Transverse colon (tissue), 4 donors: ENCODE measurements at places on chromosomes 5 and 9. TPM values are rescaled to one million over a fixed set of nuclear protein-coding genes. Genes with fewer than 3 reads are reported as not detected.

Gene ZBTB43
- 5.0 TPM for total RNA-seq

Gene OTULINL
- total RNA-seq: 61.0 TPM

Gene DDX46
- 54.3 TPM for total RNA-seq

Gene ZFP2
- total RNA-seq: 3.6 TPM

Gene LOX
- 1.2 TPM for total RNA-seq

Gene PTRH1
- total RNA-seq: 2.4 TPM

Gene OR1B1
- total RNA-seq: not detected

Gene BRINP1
- 0.27 TPM for total RNA-seq

Gene SLC34A3
- not detected for total RNA-seq

Gene NEUROG1
- not detected for total RNA-seq

Gene NIPAL4
- total RNA-seq: 0.48 TPM

Gene PCDHGB2
- 12.7 TPM for total RNA-seq

Gene TEX48
- not detected for total RNA-seq

Gene POLR3G
- total RNA-seq: 6.7 TPM

Gene SLC23A1
- total RNA-seq: not detected

Gene SMIM32
- total RNA-seq: 21.6 TPM

Gene ORM2
- total RNA-seq: not detected
